C1 segment of cervical spinal cord (tissue), 14 donors: ENCODE measurements at places on chromosomes 11 and 22.

- no peak for DNase-seq
Measured at GRCh38 chr22:27680636-27681035, 120.9 kb downstream of the MN1 start.

DNA sequence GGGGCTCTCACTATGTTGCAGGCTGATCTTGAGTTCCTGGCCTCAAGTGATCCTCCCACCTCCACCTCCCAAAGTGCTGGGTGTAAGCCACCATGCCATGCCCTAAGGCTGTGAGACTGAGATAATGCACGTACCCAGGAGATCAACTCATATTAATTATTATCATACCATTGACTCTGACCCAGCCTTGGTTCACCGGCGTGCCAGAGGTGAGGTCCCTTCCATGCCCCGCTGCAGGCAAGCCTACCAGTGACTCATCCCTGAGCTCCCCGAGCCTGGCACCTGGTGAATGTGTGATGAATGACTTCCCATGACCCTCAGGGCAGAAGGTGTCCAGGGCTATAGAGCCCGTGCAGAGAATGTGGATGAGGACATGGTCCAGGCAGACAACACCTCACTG lies 12.1 kb downstream of the GAL3ST1 start:
- no peak for DNase-seq

DNA sequence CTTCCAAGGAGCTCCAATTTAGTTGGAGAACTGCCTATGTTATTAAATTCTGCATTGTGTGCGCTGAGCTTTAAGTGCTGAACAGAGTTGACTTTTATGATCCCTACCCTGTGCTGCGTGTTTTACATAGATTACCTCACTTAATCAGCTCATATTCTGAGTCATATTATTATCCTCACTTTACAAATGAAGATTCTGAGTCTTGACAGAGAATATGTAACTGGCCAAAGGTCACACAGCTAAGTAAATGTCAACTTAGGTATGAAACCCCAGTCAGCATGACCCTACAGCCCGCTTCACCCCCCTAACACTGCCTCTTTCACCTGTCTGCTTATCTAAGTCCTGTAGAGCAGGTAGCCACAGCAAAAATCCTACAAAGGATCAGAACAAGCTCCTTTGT lies 19.8 kb upstream of the TMPRSS5 start:
- no peak for DNase-seq

DNA sequence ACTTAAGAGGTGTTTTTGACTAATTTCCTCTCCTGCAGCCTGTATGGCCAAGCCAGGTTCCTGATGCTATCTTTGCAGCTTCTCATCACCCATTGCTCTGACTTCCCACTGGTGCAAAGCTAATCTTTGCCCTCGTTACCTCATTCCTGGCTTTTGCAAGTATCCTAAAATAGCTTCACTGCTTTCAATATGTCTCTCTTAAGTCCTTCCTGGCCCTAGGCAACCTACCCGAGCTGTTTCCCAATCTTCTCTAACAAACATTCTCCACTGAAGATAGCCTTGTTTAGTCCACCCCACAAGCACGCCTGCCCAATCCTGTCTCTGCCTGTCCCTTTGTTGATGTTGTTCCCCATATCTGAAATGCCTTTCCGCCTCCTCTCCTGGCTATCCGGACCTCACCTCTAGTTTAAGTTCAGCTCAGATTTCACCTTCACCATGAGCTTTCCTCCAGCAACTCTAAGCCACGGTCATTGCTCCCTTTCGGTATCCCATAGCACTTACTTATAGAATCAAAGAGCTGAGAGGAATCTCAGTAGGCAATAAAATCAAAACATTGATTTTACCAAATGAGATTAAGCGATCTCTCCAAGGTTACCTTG lies 30.1 kb upstream of the CECR2 start:
- DNase-seq = no peak

GRCh38 chr11:23991165-23991539 lies 505.7 kb upstream of the LUZP2 start:
- DNase-seq = no peak

- no peak for DNase-seq
Measured at GRCh38 chr11:92682136-92682535, 287.3 kb upstream of the MTNR1B start.

DNA sequence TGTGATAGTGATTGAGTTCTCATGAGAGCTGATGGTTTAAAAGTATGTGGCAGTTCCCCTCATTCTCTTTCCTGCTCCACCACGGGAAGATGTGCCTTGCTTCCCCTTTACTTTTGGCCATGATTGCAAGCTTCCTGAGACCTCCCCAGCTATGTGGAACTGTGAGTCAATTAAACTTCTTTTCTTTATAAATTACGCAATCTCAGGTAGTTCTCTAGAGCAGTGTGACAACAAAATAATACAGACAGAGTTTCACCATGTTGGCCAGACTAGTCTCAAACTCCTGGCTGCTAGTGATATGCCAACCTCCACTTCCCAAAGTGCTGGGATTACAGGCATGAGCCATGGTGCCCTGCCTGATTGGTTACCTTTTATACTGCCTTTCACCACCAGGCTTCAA lies 755.2 kb downstream of the METTL15 start:
- DNase-seq = no peak
